ENCODE measurements at places on chromosomes 12 and 14.
A peak's percentile ranks its signal among the peaks of the same experiment; 100 is the strongest.

GRCh38 chr12:128609861-128610260 lies 213.9 kb downstream of the SLC15A4 start:
- no peak for DNase-seq

GRCh38 chr12:132505105-132505851 lies 15.3 kb downstream of the FBRSL1 start:
- peak; percentile 37 for DNase-seq

DNA sequence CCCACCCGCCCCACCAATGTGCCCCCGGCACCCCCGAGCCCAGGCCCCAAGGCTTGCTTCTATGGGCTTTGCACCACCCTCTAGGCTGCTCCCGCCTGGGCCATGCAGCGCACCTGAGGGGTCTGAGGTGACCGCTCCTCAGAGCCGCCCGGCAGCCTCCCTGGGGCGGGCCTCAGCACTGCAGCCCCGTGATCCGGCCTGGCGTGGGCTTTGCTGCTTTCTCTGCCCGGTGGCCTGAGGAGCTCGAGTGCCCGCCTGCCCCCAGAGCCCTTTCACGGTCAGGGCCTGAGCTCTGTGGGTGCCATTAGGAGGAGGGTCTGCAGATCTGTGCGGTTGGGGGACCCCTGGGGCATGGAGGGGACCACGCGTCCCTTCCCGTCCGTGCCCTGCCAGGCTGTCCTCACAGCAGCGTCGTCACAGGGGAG lies 6.2 kb downstream of the MTA1 start:
- DNase-seq = no peak

- no peak for DNase-seq
These were observed 130.1 kb upstream of the HIF1A start for GRCh38 chr14:61565181-61565580.

GRCh38 chr12:57320639-57321038 lies 69.7 kb upstream of the STAC3 start:
- no peak for DNase-seq

GRCh38 chr12:57154076-57154475 lies 6.7 kb upstream of the LRP1-AS start:
- no peak for DNase-seq

DNA sequence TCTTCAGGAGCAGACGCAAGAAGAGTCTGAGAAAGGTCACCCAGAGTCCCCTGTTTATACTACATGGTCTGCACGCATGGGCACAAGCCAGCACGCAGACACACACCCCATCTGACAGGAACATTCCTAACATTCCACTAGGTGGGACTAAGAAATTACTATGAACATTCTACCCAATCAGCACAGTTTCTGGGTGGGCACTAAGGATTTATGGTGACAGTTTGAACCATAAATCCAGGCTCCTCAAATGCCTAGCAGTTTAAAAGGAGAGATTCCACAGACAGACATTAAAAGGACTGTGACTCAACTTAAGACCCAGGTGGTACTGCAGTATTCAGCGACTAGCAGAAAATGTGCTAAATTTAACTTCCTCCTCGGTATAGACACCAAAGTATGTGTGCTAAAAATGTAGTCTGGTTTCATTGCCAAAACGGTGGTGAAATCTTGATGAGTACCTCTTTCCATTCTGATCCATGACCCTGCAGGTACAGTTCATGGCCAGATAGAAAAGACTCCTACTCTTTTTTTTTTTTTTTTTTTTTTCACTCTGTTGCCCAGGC lies 16.2 kb downstream of the ABHD4 start:
- no peak for DNase-seq

Measured in tibial artery (tissue), 4 donors.